ENCODE measurements at places on chromosomes 4 and X.

DNA sequence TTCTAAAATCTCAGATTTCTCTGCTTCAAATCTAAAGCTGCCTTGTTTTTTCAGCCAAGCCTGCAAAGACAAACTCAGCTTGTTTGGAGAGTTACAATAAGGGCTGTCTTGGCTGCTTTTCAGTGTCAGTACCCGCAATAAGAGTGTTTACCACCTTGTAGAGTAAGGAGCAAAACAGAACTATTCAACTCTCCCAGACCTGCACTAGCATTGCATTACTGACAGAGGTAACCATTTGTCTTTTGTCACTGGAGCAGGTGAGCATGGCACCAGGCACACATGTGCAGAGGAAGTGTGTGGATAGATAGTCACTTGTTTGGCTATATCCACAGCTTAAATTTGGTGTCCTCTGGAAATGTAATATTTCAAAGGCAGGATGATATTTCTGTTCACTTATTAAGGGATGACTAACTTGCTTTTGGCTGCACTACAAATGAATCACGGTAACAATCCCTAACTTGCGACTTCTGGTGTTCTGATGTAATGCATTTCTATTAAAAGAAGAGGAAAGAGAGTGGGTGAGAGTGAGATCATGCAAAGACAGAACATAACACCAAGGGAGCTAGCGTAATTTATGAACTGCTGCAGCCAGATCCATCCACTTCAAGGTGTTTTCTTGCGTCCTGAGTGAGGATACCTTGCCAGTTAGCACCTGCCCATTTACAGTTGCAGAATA is 38.6 kb downstream of the PTCHD1 start:
- no peak for DNase-seq

- DNase-seq, result no peak
These were observed 329.2 kb upstream of the HAND2 start for GRCh38 chr4:173859091-173859713.

DNA sequence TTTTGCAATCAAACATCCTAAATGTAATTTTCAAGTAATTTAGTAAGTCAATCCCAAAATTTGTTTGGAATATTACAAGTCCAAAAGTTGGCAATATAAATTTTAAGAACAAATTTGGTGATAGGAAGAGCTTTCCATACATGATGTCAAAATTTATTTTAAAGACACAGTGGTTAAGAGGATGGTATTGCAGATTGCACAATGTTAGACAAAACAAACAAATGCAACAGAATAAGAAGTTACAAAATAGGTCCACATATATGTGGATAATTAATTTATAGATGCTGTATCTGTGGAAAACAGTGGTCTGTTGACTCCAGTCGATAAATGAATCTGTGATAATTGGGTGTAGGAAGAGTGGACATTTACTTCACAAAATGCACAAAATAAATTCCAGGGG is 358.5 kb downstream of the PCDH7 start:
- DNase-seq, result no peak

GRCh38 chr4:184911310-184911709 is 85.5 kb upstream of the ACSL1 start:
- no peak for DNase-seq

- no peak for DNase-seq
These were observed 133.1 kb downstream of the JADE1 start for GRCh38 chr4:128942607-128943006.

DNA sequence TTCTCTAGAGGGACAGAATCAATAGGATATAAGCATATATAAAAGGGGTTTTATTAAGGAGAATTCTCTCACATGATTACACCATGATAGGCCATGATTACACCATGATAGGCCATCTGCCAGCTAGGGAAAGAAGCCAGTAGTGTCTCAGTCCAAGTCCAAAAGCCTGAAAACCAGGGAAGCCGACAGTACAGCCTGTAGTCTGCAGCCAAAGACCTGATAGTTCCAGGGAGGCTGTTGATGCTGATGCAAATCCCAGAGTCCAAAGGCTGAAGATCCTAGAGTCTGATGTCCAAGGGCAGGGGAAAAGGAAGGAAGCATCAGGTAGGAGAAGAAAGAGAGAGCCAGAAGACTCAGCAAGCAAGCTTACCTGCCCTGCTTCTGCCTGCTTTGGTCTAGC is 411.3 kb upstream of the EMCN start:
- no peak for DNase-seq

DNA sequence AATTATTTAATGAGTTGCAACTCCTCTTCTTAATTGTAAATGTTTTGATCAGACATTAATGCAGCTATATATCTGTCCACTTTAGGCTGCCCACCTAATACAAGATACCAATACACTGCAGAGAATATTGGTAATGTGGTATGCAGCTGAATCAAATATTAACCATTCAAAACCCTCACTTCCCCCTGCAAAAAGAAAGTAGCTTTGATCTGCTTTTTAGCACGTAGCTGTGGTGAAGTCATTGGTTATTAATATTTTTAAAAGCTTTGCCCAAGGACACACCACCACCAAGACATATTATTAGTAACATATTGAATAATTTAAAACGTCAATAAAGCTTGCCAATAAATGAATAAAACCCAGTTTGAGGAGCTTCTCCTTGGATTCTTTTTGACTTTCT is 28.6 kb upstream of the CYP2U1 start:
- no peak for DNase-seq

- no peak for DNase-seq
These were observed 953.4 kb upstream of the IGFBP7 start for GRCh38 chr4:58063404-58064160.

- DNase-seq, result no peak
These were observed 456.2 kb downstream of the FAT4 start for GRCh38 chr4:125770814-125771398.

- no peak for DNase-seq
These were observed 331.3 kb upstream of the KLF3 start for GRCh38 chr4:38332699-38333098.

GRCh38 chr4:38149472-38149996 is 189.3 kb downstream of the PTTG2 start:
- DNase-seq, result no peak

Measured in stimulated activated CD8-positive, alpha-beta memory T cell treated with anti-CD3 and anti-CD28 coated beads, Interleukin-15, amount 100 ng/mL, for 4 hours (primary cell).